Left lung (tissue), 14 donors: ENCODE measurements at places on chromosomes 6 and 20.

- peak; percentile 27 for DNase-seq
These were observed 27.9 kb downstream of the NTSR1 start for GRCh38 chr20:62736407-62737071.

GRCh38 chr6:149847939-149848267, 16.3 kb downstream of the LRP11 start:
- DNase-seq, result no peak

- peak; percentile 61 for DNase-seq
These were observed 26.7 kb downstream of the GPX6 start for GRCh38 chr6:28488916-28489365.

DNA sequence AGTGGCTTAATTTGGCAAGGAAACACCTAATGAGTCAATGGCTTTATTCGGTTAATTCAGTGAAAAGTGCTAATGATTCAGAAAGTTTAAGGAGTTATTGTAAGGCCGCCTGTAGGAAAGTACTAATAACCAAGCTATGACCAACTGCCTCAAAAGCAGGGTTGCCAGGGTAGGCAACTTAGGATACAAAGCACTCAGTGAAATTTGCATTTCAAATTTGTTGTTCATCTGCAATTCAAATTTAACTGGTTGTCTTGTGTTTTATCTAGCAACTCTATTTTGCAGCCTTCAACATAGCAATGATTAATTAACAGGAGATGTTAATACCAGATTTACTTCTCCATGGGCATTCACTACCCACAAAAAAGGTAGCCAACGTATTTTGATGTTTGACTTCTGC, 412.3 kb downstream of the PRKN start:
- DNase-seq, result no peak

- no peak for DNase-seq
These were observed 20.7 kb upstream of the ASIP start for GRCh38 chr20:34220561-34220960.

DNA sequence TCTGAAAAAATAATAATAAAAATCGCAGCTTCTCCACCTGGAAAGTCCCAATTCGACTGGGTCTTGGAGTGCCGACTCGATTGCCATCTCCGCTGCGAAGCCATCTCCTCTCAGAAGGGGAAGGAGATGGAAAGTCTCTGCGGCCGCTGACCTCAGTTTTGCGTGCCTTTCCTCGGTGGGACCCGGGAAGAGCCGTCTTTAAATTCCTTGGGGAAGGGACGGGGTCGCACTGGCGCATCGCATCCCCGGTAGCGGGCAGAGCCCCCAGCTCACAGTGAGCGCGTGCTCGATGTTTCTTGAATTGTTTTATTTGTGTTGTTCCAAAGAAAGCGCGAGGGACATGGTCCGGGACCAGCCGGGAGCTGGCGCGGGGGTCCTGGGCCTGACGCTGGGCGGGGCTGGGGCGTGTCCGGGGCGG, 270 bp upstream of the TIAM2 start:
- DNase-seq, result no peak

DNA sequence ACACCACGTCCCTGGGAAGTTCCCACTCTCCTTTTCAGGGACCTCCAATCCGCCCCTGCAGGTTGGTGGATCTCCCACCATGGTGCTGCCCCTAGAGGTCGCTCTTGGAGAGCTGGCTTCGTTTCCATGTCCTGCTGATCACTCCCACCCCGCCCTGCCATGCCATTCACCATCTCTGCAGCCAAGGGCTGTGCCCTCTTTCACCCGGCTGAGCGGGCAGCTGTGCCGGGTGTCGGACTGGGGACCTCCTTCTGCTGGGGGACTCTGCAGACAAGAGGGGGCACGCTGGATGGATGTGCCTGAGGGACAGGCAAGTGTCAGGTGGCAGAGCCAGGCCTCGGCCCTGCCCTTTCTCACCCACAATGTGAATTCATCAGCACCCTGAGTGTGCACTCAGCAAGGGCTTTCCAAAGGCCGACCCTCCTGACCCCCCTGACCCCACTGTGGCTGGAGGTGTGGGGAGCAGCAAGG, 347.0 kb downstream of the CDH4 start:
- DNase-seq, result no peak

GRCh38 chr20:20635006-20635405, 77.4 kb downstream of the RALGAPA2 start:
- no peak for DNase-seq

GRCh38 chr20:34269996-34270627, 28.9 kb downstream of the ASIP start:
- no peak for DNase-seq

GRCh38 chr20:50194422-50194830, 3.8 kb downstream of the CEBPB start:
- no peak for DNase-seq

GRCh38 chr6:37618916-37619590, 78.6 kb downstream of the MDGA1 start:
- no peak for DNase-seq

GRCh38 chr6:108580646-108581045, 19.9 kb downstream of the FOXO3 start:
- DNase-seq, result no peak

DNA sequence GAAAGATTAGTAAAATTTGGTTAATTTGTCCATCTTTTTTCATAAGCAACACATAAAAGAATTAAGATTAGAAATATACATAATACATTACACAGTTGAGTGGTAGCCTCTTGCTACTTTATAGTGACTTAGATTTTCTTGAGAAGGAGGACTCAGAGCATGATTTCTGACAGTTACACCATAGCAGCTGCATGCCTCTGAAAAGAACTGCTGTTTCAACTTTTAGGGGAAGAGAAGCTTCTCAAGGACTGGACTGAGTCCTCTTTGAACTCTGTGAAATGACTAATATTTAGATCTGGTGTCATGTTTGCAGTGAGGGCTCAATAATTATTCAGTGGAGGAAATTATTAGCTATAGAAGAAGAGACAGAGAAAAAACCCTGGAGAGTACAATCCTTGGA, 272.5 kb downstream of the BTBD9 start:
- DNase-seq, result no peak

DNA sequence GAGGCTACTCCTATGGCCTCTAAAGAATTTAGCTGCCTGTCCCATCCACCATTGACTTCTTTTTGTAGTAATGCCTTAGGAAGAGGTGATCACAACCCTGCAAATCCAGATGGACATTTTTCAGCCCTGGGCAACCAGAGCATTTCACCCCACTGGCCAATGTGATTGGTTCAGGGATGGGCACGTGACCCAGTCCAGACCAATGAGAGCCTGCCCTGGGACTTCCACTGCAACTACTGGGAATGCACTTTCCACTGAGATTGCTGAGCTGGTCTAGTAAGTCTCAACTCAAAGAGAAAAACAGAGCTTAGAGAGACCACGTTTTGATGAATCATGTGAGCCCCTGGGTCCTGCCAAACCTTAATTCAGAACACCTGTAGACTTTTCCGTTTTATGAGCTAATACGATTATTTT, 8.9 kb upstream of the UBE2V1 start:
- no peak for DNase-seq

GRCh38 chr20:19688031-19688806, 69.8 kb upstream of the RIN2 start:
- DNase-seq, result peak; percentile 46

DNA sequence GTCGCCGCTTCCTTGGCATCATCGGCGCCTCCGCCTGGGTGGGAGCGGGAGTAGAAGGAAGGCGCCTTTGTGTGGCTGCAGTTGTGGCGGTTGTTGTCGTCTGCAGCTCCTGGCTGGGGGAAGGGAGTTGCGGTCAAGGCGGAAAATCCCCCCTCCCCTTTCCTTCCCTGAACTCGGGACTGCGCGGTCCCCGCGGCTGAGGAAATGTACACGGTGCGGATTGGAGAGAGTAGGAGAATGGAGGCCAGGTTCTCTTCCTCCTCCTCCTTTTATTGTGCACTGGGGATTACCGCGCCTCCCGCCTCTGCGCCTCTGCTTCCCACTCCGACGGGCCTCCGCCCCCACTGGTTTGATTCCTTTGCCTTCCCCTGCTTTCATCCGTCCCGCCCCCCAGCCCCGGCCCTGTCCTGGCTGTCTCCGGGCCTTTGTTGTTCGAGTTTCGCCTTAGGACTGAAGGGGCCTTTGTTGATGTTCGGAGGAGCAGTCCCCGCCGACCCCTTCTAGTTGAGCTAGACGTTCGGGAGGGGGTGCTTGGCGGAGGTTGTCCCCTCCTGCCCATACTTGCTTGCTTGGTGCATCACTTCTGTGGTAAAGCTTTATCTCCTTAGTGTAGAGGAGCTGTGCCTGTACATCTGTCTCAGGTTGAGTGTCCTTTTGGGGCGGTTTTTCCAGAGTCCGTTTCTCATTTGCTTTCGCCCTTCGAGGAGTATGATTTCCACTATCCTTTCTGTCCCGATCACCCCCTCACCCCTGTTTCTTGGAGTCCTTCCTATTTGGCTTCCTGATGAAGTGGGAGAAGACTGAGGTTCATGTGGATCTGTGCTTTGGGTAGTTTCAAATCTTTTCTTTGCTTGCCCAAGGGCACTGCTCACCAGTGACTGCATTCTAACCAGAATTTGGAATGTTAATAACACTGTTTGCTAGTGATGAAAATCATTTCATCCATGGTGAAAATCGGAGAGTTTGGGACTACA, 764 bp downstream of the ZNF292 start:
- DNase-seq, result peak; percentile 71

DNA sequence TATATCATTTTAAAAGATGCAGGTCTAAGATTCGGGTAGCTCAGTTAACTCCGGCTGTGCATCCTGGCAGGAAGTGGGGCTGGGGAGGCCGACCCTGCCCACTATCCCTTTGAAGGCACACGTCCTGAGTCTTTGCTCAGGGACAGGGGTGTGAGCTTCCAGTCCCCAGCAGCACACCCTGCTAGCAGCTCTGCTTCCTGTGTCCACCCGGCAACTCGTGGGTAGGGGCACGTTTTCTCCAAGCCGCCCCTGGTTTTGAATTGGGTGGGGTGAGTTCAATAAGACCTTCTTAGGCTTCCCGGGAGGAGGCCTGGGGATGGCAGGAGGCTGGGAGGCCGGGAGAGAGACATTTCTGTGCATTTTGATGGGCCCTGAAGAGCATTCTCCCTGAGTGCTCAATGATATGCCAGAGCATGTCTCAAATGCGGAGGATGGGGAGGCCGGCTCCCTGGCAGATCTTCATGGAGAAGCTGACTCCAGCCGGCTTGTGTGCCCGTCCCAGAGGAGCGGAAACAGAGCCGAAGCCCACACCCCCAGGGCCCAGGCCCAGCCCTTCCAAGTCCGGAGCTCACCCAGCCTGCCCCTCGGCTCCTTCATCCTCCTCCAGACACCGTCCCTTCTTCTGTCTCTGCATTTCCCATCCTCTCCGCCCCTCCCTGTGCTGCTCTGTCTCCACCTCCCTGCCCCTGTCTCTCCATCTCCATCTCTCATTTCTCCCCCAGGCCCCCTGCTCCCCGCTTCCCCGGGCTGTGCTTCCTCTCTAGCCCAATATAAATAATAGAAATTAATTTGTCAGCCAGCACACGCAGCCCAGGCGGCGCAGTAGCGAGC, 36.3 kb upstream of the ZFAND3 start:
- DNase-seq, result no peak

DNA sequence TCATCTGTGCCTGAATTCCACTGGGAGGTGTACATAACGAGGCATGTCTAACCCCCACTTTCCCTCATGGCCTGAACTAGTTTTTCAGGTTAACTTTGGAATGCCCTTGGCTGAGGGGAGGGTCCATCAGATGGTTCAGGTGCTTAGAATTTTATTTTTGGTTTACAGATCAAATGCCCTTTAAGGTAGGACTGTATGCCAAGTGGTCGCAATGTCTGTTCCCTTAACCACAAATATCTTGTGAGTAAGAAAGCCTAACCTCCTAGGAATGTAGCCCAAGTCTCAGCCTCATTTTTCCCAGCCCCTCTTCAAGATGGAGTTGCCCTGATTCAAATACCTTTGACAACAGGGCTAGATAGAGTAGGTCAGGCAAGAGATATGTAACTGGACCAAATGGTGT, 78.4 kb downstream of the RNASET2 start:
- no peak for DNase-seq

DNA sequence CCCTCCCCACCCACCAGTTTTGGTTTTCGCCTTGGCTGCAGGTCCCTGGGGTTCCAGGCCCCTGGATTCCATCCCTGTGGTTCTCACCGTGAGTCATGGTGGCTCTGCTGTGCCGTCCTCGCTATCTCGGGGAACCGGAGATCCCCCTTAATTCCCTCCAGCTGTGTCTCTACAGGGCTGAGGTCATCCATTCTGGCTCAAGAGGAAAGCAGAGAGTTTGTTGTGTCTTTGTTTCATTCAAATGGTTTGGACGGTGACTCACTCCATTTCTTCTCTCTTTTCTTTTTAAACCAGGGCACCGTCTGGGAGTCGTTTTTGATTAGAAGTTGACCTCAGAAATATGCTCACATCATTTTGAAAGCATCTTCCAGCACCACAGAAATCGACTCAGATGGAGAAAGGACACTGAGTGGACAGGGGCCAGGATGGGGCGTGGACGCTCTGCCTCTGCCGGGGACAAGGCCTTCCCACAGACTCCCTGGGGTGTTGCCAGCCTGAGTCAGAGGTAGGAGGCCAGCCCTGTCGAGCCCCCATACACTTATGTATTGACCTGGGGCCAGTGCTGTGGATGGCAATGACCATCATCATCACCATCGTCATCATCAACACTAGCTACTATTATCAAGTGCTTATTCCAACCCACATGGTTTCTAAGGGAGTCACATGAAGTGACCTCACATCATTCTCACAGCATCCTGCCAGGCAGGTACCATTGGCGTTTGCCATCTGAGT, 176.2 kb downstream of the NFATC2 start:
- no peak for DNase-seq

GRCh38 chr6:152184573-152184916, 377.1 kb downstream of the ESR1 start:
- DNase-seq, result no peak

GRCh38 chr20:59750209-59750840, 146.0 kb downstream of the PHACTR3 start:
- DNase-seq, result no peak

- no peak for DNase-seq
These were observed 34.7 kb downstream of the EFCAB8 start for GRCh38 chr20:32893263-32894025.

GRCh38 chr6:28656715-28657114, 131.0 kb downstream of the GPX5 start:
- no peak for DNase-seq

DNA sequence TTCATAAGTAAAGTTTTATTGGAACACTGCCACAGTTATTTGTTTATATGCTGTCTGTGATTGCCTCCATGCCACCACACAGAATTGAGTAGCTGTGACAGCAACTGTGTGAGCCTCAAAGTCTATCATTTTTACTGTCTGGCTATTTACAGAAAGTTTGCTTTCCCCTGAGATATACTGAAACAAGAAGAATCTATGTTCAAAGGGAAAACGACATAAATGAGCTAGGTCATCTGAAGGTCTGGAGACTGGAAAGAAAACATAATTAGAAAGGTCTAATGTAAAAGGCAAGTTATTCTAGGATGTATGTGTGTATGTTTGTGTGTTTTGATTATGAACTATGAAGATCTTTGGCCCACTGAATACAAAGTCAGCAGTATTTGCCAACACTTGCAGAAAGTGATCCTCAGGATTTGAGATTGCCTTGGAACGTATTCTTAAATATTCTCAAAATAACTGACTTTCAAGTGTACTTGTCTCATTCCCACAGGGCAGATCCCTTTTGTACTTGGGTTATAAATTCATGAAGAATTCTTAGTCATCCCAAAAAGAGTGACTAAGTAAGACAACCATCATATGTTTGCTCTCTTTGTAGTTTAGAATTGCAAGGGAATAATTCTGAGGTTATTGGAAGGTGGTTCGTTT, 677.7 kb downstream of the DOK5 start:
- DNase-seq, result peak; percentile 54
